Inflammatory macrophage treated with lipopolysaccharide for 1 hour (primary cell): ENCODE measurements at places on chromosomes 12 and 14.

DNA sequence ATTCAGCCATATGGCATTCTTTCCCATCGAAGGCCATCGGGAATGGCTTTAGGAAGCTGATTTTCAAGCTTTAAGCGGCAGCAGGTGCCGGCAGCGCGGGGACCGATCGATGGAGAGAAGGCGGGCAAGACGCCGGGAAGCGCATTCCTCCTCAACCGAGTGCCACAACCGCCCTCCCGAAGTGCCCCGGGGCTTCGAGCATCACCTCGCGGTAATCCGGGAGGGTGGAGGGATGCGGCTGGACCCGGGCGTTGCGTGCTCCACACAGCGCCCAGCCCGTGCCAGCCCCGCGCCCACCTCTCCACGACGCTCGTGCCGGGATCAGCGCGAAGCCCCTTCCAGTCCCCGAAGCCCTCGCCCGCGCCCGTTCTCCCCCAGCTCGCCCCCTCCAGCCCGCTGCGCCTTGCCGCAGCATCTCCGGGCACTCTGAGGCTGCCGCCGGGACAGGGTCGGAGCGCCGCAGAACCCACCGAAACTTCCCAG is 3.2 kb downstream of the USP44 start:
- no peak for DNase-seq

GRCh38 chr12:98698603-98699463 is 53.7 kb downstream of the APAF1 start:
- no peak for DNase-seq

GRCh38 chr14:36973806-36974442 is 198.5 kb downstream of the SLC25A21 start:
- no peak for DNase-seq

- DNase-seq = no peak
These were observed 36.6 kb upstream of the CCT2 start for GRCh38 chr12:69548687-69549086.

DNA sequence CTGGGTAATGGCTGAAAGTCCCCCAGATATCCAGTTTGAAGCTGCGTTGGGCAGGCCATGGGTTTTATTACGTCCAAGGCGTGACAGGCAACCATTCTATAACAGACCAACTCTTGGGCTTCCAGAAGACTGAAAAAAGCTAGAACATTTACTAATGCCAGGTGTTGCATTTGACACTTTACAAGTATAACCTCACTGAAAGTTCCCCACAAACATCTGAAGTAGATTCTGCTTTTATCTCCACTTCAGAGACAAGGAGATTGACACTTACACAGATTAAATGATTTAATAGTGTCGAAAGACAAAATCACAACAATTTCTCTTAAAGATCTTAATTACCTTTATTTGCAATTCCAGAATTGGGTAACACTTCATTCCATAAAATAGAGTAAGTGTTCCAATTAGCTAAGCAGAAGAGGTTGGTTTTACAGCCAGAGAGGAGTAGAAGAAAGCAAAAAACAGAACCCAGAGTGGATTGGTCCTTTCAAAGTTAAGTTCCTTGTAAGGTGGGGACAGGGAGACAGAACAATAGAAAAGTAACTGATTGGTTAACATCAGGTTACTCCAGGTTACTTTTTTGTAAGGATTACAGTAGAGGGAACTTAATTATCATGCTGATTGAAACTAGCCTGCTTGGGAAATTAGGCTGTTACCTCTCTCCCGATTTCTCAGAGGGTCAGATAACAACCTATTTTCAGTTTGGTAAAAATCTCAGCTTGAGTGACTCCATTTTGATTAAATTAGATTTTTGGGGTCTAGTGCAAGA is 11.3 kb downstream of the SOCS2 start:
- no peak for DNase-seq

- no peak for DNase-seq
These were observed 115.4 kb downstream of the EXOC5 start for GRCh38 chr14:57153286-57153685.

DNA sequence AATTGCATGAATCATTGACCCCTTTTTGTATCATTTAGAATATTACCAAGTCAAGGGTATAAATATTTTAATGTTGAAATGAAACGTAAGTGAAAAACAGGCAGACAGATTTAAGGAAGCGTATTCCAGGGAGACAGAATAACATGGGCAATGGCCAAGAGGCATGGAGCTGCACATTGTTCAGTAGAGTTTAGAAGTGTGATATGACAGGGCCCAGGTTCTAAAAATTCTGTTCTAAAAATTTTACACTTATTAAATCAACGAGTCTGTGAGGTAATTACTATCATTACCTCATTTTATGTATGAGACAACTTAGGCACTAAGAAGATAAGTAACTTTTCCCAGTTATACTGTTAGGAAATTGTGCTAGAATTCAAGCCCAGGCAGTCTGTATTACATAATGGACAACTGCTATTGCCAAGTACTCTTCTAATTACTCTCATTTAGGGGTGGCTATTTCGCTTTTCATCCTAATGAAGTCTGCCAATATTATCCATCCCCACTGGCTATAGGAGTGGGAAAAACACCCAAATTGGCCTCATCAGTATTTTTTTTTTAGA is 103.2 kb upstream of the NAV3 start:
- DNase-seq = no peak

DNA sequence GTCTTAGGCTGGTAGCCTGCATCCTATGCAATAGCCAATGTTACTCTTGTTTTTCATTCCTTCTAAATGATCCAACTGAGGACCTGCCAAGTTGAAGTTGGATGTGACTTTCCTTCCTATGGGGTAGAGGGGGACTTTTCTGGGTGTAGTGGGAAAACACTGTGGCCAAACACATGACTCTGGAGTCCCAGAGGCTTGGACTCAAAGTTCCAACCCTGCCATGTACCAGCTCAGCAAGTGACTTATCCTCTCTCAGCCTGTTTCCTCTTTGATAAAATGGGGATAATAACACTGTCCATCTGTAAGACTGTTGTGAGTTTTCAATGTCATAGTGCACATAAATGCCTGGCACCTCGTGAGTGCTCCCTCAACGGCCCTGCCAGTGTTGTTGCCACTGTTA is 97.0 kb downstream of the ZFP36L1 start:
- no peak for DNase-seq

DNA sequence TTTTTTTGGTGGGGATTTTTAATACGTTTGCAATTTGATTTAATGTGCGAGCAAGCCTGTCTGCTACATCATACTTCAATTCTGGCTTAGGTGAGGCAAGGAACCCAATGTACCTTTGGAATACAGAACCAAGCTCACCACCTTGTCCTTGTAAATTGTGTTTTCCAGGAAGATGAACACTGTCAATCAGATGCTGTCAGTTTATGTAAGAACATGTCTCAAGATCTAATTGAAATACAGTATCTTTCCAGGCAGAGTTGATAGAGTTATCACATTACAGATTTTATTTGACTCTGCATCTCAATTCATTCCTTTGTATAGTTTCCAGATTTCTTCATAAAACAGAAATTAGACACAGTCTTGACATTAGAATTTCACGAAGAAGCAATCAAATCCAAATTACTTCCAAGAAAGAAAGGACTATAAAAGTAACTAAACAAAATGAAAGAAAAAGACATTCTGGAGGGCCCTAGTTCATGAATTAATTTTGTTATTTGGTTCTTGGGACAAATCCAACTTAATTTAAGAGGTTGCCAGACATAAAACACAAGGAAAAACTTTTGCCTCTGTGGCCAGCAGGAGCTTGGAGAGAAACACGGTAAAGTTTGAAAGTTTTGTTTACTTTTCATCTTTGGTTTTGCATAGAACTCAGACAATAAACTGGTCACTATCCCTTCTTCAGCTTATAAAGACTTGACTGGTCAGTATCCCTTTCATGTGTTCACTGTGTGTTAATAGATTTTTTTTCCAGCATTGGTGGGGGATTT is 16.4 kb upstream of the MED13L start:
- DNase-seq = no peak

DNA sequence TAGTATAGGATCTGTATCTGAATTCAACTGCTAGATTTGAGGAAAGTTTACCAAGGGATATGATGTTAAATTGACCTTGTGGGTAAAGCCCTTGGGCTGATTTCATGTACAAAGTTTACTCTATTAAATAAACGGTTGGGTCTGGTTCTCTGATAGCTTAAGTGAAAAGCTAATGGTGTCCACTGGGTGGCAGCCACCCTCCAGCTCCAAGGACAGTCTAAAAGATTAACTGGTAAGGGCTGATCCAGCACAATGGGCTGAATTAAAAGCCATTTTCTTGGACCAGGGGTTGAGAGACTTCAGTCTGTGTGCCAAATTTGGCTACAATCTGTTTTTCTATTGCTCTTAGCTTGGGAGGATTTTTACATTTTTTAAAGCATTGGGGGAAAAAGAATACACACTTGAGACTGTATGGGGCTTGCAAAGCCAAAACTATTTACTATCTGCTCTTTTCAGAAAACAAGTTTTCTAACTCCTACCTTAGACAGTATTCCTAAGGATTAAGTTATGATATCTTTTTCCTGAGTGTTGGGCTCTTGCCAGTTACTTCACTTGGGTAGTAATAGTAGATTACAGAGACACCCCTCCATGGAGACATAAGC is 116.5 kb downstream of the GPHN start:
- peak; percentile 27 for DNase-seq

DNA sequence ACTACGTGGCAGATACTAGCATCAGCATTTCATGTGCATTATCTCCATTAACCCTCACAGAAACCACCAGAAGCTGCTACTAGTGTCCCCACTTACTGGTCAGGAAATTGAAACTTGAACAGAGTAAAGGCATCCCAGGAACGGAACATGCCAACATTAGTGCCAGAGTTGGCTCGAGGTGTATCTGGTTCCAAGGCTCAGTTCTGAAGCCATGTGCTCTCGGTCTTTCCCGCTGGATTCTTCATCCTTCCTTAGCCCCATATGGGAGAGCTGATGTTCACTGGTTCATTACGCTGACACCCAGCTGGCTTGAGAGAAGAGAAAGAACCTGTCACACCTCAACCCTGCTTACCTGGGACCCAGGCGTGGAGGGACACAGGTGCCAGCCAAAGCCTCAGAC is 91.5 kb downstream of the TBX5 start:
- DNase-seq = no peak

DNA sequence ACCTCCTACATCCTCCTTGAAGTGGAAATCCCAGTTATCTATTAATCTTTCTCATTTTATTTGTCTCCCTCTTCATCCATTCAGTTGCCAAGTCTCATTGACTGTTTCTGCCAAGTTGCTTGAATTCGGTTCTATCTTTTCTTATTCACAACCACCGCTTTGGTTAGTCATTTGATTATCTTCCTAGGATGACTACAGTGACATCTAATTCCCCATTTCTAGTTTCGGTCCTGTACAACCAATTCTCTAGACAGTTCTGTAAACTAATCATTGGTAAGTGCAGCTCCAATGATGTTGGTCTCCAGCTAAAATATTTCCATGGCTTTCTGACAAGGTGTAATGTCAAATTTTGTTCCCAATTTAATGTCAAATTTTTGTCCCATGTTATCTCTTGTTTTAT is 220.1 kb downstream of the ADAMTS20 start:
- no peak for DNase-seq

DNA sequence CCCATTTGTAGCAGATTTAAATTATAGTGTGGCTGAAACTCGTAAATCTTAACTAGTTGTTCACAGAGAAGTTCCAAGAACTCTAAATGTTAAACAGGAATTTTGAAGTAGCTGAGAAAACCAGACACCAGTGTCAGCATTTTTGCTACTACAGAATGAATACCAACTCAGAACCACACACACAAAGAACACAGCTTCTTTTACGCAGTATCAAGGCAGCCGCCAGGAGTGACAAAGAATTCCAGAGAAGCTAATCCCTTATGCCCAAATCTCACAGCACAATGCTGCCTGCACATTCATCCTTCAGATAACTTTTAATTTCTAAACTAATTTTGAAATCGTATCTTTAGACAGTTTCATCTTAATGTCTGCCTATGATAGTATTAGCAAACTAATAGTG is 37.4 kb downstream of the SLC6A15 start:
- DNase-seq = no peak

DNA sequence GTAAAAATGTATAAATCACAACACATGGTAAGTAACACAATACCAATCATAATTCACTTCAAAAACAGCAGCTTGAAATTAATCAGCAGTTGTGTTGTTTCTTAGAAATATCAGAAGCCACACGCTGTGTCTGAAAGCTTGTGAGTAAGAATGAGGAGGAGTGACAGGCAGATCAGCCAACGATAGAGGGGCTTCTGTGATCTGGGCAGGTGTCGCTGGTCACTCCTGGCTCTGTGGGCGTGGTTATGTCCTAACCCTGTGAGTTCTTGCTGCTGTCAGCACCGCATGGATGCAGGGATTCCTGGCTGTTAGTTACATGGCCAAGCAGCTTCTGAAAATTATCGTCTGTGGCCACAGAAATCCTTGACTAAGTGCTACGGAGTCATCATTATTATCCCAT is 123.4 kb downstream of the SLC25A47 start:
- DNase-seq = no peak

DNA sequence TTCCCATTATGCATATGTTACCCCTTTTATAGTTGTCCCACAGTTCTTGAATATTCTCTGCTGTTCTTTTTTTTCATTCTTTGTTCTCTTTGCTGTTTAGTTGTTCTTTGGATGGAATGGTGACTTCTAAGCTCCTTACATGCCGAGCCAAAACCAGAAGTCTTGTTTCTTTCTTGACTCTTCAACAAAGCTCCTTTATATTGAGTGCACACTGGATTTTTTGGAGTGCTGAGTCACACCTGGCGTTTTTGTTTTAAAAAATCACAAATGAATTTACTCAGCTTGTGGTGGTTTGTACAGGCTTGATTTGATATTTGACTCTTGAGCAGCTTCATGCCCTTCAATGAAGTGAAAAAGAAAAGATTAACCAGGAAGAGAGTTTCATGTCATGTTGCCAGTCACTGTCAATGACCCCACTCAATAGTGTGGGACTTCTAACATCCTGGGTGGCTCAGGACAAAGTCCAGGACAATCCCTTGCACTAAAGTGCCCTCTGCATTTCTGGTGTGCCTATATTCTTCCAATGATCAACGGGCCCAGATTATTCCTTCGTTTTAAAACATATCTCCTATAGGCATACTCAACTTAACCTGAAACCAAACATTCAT is 112.4 kb upstream of the SLC38A4 start:
- DNase-seq = no peak

- DNase-seq = no peak
These were observed 75.2 kb downstream of the LRRC74A start for GRCh38 chr14:76901171-76902055.

GRCh38 chr14:91352053-91352452 is 65.6 kb downstream of the CCDC88C start:
- DNase-seq = no peak

DNA sequence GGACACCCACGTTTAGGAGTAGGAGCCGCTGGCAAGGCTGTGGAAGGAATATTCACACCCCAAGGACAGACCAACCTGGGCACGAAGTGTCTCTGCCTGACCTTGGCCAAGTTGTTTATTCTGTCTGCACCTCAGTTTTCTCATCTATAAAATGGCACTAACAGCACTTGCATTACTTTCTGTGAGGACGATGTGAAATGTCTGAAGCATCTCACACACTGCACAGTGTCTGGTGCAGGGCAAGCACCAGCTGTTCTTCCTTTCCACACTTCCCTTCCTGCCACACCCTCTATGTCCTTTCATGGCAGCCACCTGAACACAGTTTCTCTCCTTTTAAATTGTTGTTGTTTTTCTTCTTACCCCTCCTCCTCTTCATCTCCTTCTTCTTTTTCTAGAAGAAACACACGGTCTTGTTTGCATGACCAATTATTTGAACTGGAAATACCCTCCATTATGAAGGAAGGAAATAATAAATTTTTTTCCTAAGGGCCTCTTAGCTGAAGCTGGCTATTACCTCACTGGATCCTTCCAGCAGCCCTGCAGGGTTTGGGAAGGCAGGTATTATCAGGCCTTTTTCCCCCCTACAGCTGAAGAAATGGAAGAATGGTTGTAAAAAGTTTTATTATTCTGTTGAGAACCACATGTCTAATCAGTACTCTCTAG is 42.9 kb upstream of the ATP23 start:
- DNase-seq = peak; percentile 13
